ENCODE measurements at places on chromosomes 16 and 17.

DNA sequence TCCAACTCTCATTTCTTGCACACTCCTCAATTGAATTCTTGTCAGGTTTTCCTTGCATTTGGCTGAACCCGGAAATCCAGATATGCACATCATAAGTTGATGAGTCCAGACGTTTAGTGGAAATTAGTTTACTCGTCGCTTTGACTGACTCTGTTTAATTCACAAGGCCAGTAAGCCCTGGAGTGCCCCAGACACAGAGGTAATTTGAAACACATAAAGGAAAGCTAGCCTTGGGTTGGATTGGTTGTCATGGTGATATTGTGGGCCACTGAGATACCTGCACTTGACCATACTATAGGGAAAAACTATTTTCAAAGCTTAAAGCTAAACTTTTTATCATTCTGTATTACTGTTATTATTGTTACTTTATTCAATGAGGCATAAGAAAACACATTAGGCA is 178.3 kb upstream of the CA10 start:
- DNase-seq = no peak

DNA sequence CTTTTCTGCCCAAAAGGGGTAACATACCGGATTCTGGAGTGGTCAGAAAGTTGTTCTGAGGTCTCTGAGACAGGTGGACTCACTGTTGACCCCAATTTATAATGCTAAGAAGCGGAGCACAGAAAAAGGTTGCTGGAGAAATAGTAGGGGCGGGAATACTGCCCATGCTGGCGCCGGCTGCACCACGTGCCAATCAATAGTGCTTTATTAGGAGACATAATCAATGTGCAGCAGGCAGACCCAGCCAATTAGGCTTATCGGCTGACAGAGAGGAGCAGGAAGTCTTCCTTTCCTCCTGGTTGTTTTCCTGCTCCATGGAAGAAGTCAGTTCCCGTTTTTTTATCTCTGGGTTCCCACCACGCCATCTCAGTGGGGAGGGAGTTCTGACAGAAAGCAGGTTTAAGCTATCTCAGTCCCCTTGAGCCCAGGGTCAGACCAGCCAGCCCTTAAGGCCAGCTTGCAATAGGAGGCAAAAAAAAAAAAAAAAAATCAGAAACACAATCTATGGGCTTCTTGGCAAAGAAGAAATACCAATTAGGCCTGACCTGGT is 68.2 kb upstream of the IRX6 start:
- DNase-seq = no peak

DNA sequence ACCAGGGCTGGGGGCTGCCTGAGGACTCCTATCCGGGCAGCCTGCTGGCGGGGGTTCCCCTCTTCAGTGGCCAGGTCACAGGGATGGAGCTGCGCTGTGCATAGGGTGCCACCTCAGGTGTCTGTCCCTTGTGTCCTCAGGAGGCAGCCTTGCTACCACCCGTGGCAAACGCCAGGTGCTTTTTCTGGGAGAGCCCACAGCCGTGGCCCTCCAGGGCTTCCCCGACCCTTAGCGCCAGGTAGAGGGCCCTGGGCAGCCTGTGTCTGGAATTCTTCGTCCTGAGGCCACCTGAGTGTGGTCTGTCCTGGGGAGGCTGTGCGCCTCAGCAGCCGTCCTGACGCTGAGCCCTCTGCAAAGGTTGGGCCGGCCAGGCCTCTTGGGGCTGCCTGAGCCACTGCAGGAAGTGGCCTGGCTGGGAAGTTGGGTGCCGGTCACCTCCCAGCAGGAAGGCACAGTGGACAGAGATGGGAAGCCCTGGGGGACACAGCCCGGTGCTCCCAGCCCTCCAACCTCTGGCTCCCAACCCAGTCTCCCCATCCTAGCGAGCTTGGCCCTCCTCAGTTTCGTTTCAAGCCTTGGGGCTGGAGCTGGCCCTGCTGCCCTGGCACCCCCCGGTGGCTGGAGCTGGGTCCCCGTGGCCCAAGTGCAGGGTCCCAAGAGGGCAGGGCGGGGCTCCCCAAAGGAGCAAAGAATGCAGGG is 7.6 kb upstream of the BAIAP3 start:
- no peak for DNase-seq

DNA sequence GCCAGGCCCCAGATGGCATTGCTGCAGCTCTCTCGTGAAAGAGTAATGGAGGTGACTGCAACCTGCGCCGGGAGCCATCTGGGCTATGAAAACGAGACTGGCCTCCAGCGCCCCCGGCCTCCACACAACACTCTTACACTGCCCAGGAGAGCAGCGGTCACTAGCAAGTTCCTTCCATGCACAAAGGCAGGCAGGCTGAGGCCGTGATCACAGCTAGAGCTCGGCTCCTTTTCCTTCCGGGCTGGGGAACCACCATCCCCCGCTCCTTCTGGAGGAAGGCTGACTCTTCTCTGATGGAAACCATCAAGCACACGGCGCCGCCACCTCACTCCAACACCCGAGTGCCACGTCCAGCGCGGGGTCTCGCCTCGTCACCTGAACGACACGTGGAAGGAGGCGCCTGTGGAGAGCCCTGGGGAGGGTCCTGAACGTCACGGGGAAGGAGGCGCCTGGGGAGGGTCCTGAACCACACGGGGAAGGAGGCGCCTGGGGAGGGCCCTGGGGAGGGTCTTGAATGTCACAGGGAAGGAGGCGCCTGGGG is 61.9 kb downstream of the KLHDC4 start:
- DNase-seq = no peak

- no peak for DNase-seq
Measured at GRCh38 chr16:51009813-51010212, 141.3 kb downstream of the SALL1 start.

GRCh38 chr17:42224651-42225050 is 30.4 kb upstream of the GHDC start:
- DNase-seq = no peak
